A549 treated with CORT108297 at 1 μM for 4 hours (cell line): ENCODE measurements at places on chromosomes 11 and 22. TPM values are rescaled to one million over a fixed set of nuclear protein-coding genes. Genes with fewer than 3 reads are reported as not detected.

The POLR2L gene
- total RNA-seq: 590 to 758 TPM (median 644 TPM) in 5 replicates

The TRIM64 gene
- not detected in 5 replicates for total RNA-seq

The ZNF143 gene
- 9.8 to 16.0 TPM (median 11.5 TPM) in 5 replicates for total RNA-seq

The TTC28 gene
- total RNA-seq: 2.2 to 3.3 TPM (median 3.0 TPM) in 5 replicates

The CNGA4 gene
- 0.03 to 0.09 TPM (median 0.06 TPM) in 4 of 5 replicates, not detected in the other for total RNA-seq

The GNG3 gene
- not detected in 5 replicates for total RNA-seq

The INS gene
- total RNA-seq: not detected in 5 replicates

The TYR gene
- total RNA-seq: not detected in 5 replicates

The HTR3B gene
- not detected in 5 replicates for total RNA-seq

The HIC2 gene
- total RNA-seq: 2.1 to 3.2 TPM (median 2.7 TPM) in 5 replicates
